ENCODE measurements at places on chromosomes 16 and 17.

DNA sequence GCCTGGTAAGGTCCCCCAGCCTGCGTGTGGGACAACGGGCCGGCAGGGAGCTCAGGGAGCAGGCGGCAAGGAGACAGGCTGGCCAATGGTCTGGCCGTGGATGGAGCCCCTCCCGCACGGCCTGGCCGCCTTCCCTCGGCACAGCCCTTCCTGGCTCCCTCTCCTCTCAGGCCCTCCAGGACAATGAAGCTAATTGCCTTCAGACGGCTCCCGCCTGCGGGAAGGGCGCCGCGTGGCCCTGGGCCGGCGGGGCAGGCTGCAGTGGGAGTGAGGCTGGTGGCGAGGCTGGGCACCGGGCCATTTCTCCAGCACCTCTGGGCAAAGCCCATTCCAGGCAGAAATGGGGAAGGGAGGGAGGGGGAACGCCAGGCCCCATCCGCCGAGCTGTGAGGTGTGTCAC is 50.9 kb downstream of the ENGASE start:
- no peak for DNase-seq

GRCh38 chr17:28370035-28370743 is at the start of gene VTN:
Gene VTN (minus strand): TSS chr17:28370307. CDS start chr17:28370203, 104 bp downstream.
- DNase-seq = no peak

DNA sequence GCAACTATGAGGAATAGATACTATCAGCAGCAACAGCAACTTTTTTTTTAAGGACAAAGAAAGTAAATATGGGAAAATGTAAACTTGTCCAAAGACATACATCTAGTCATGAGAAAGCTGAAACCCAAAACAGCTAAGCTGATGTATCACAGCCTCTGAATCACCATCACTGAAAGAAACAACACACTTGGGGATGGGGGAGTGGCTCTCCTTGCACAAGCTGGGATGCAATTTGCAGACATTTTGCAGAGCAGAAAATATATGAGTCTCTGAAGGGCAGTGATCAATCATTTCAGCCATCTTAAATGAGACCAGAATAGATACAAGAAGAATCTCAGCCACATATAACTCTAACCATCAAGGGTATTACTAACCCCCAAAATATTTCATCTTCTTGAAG is 79.1 kb downstream of the GRIN2A start:
- DNase-seq = no peak

- DNase-seq = no peak
Measured at GRCh38 chr17:55426851-55427586, 5.4 kb upstream of the MMD start.

- no peak for DNase-seq
Measured at GRCh38 chr16:1001096-1001495, 19.5 kb downstream of the SOX8 start.

- DNase-seq = no peak
Measured at GRCh38 chr17:35731239-35731916, at the start of gene RASL10B. Gene RASL10B (plus strand): TSS chr17:35731639. CDS start chr17:35735185, 3,546 bp downstream.

DNA sequence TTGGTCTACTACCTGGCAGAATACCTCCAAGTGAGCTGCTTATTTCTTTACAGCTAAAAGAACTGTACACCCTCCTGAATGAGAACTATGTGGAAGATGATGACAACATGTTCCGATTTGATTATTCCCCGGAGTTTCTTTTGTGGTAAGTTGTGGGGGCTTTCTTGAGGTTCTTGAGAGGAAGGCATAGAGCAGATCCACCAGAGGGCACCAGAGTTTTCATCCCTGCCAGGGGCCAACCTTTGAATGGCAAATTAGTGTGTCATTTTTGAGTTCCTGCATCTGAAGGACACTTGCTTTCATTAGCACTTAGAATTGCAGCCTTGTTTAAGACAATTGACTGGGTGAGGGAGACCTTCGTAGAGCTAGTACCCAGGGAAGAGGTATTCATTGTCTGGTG is 35.0 kb downstream of the NMT1 start:
- no peak for DNase-seq

DNA sequence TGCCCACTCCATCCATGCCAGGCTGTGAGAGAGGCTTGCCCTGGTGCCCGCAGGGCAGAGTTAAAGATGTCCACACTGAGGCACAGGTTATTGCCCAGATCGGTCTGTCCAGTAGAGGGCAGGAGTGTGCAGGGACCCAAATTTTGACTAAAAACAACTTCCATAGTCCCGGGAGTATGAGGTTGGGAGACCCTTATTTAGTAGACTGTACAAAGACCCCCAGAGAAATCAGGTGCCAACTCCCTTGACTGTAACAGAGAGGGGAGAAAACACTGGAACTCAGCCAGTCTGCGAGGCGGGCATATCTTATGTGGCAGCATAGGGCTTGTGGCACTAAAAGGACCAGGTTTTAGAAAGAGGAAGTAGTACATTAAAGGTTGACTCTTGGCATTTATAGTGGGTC is 43.4 kb downstream of the HNF1B start:
- peak; percentile 53 for DNase-seq

DNA sequence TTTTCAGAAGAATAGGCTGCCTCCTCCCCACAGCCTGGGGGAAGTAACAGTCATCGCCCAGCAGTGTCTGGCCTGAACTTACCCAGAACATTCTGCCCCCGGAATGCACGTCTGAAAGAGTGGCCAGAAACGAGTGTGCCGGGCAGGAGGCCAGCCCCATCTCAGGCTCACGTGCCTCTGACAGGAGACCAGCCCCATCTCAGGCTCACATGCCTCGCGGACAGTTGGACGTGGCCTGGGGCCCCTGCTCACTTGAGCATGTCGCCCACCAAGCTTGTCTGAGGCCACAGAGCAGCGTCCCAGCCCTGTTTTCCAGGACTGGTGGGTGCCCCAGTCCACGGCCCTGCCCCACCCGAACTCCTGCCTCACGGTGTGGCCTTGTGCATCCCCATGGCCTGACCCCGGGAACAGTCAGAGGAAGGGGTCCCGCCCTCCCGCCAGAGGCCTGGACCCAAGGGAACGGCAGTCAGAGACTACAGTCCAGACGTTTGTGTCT is 16.3 kb upstream of the CDH15 start:
- no peak for DNase-seq

- DNase-seq = no peak
Measured at GRCh38 chr16:88194397-88195268, 188.1 kb upstream of the ZNF469 start.

DNA sequence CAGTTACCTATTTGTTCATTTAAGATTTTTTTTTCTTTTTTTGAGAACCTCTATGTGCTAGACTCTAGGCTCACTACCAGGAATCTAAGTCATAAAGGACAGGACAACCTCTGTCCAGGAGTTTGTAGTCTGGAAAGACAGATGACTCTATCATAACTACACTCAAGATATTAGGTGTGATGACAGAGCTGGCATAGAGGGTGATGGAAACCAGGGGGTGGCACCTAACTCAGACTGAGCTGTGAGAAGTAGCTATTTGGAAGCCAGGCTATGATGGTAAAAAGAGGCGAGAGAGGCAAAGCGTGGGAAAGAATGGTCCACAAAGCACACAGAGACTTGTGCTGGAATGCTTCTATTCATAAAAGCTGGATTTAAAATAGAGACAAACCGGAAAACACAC is 372.3 kb downstream of the SEC14L1 start:
- no peak for DNase-seq

- no peak for DNase-seq
Measured at GRCh38 chr16:53920988-53921387, 217.0 kb downstream of the FTO start.

GRCh38 chr16:6317934-6318333 is 1014.7 kb upstream of the RBFOX1 start:
- no peak for DNase-seq

- no peak for DNase-seq
Measured at GRCh38 chr17:50381920-50382319, 8.9 kb downstream of the EME1 start.

GRCh38 chr17:82615084-82616020 is 32.9 kb downstream of the WDR45B start:
- no peak for DNase-seq

GRCh38 chr17:61371606-61372005 is 28.0 kb upstream of the TBX2 start:
- DNase-seq = no peak

DNA sequence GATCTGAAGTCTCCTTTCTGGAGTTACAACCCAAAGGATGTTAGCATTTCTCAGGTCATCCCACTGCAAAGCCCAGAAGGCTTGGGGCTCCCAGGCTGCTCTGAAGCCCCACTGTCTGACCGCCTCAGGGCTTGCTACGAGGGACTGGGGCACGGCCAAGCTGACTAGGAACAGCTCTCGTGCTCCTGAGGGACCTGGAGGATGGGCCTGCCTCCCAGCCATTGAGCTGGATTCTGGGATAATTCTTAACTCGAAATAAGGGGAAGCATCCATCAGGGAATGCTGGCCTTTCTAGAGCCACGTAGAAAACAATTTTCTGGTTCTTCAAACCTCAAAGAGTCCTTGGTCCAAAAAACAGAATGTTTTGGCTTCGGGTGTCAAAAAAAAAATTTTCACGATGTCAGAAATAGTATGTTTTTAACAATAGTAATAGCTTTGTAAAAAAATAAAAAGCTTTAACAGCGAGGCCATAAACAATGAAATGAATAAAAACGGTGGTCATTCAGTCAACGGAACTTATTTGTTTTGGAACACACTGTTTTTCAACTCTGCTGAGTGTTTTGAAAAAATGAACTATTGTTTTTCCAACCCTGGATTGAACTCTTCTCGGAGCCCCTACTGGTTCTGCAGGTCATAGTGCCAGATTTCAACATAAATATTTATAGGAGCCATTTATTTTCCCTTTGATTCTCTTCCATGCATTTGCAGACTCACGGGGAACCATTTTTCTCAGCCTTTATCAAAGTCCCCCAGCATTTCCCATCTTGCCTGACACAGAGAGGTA is 16.4 kb upstream of the HERPUD1 start:
- peak; percentile 5 for DNase-seq

DNA sequence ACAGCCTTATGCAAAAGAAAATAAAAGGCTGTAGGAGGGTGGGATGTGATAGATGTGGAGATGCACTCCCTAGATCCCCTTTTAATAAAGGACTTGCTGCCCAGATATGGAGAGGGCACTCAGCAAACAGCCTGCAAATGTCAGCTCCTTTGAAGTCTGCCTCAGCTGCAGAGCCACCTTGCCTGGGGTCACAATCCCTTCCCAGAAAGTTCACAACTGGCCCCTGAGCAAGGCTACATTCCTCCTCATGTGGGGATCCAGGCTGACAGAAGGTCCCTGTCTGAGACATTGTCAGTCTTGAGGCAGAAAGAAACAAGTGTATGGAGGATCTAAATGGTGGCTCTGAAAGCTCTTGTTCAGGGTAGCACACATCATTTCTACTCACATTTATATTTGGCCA is 36.1 kb downstream of the SLFN11 start:
- no peak for DNase-seq

DNA sequence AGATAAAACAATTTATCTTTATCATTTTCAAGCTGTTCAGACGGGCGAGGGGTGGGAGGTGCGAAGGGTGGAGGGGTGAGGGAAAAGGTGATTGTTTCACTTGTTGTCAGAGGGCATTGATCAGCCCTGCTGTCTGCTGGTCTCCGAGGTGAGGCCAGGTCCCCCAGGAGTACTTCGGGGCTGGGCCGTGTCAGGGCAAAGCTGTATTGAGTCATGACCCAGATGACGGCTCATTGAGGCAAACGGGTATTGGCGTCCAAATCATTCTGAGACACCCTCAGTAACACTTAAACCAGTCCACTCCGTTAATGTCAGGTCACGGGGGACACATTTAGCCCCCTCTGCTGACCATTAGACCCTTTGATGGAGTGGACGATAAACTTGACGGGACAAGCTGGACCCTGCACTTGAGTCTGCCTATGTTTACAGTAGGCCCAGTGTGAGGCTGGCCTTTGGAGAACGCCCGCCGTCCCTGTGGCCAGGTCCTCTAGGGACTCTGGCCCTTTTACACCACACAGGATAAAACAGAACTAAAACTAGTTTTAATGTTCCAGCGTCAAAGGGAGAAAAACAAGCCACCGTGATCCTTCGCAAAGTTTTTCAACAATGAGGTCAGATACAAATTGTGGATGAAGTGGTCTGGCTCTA is 502.2 kb upstream of the ZFHX3 start:
- no peak for DNase-seq

DNA sequence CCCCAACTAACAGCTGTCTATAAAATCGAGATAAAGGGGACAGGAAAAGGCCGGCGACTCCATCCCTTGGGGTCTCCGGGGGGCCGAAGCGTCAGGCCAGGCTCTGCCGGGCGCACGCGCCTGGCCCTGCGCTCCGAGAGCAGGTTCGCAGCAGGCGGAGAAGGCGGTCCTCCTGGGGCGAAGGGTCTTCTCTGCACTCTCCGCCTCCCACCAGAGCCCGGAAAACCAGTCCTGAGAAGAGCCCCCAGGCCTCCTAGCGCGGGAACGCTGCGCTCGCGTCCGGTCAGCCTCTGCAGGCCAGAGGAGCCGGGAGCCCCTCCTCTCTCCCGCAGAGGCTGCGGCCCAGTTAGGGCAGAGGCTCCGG is 5.1 kb downstream of the FOXF1 start:
- DNase-seq = no peak

DNA sequence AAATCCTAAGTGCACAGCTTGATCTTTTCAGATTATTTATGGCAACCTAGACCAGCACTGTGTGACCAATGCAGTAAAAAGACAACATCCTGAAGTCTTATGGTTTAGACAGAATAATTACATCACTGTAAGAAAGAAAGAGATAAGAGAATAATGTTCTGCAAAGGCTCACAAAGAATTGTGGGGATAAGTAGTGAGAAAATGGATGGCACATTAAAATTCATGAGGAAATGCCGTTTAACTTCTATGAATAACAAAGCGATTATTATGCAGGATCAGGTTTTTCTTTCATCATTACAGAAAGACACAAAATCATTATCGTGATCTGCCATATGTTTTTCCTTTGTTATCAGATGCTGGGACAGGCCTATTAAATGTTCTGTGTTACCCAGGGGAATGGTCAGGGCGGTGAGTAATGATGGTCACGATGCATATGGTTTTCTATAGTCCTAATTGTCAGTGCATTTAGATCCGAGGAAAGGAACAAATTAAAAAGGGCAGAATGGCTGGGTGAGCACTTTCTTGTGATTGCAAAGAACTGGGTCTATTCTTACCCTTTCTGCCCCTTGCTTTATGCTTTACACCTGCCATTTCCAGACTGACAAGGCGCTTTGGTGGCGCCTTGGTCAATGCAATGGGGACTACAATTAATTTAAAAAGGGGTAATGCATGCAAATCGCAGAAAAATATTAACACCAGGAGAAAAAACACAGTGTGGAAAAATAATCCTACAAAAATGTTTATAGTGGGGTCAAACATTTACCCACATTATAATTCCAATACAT is 18.1 kb upstream of the DHX40 start:
- no peak for DNase-seq

GRCh38 chr17:77002103-77003045 is 134.2 kb downstream of the MGAT5B start:
- no peak for DNase-seq

- DNase-seq = no peak
Measured at GRCh38 chr16:27366687-27367460, 35.1 kb upstream of the IL21R start.

DNA sequence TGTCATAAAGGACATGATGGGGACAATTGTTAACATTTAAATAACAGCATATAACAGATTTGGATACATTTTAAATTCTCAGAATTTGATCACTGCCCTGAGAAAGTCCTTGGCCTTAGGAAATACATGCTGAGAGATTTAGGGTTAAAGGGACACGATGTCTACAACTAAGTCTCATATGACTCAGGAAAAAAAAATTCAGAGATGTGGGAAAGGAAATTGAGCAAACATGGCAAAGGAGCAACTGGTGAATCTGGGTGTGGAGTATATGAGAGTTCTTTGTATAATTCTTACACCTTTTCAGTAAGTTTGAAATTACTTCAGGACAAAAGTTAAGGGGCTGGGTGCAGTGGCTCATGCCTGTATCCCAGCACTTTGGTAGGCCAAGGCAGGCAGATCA is 18.2 kb downstream of the MPP3 start:
- DNase-seq = no peak

- DNase-seq = no peak
Measured at GRCh38 chr16:61644736-61645135, 391.5 kb downstream of the CDH8 start.
